Bronchial epithelial cell (primary cell): ENCODE measurements at places on chromosomes 5 and 9. TPM values are rescaled to one million over a fixed set of nuclear protein-coding genes. Genes with fewer than 3 reads are reported as not detected.

FOXD4L6 gene
- 0.13 TPM in 1 of 2 replicates, not detected in the other for total RNA-seq

ACOT12 gene
- total RNA-seq: not detected in 2 replicates

LECT2 gene
- not detected in 2 replicates for total RNA-seq

DMXL1 gene
- total RNA-seq: 27.5 and 32.1 TPM in 2 replicates

SCGB3A2 gene
- not detected in 2 replicates for total RNA-seq

ADAMTSL1 gene
- 0.13 and 1.6 TPM in 2 replicates for total RNA-seq

PCDHA3 gene
- under 0.01 TPM in 1 of 2 replicates, not detected in the other for total RNA-seq

OR1Q1 gene
- total RNA-seq: not detected in 2 replicates

WDR70 gene
- total RNA-seq: 17.9 and 26.9 TPM in 2 replicates

GHR gene
- total RNA-seq: 1.3 and 2.4 TPM in 2 replicates

CFAP90 gene
- total RNA-seq: not detected in 2 replicates

FCHO2 gene
- 10.5 and 20.2 TPM in 2 replicates for total RNA-seq

NOXA1 gene
- 0.53 and 2.3 TPM in 2 replicates for total RNA-seq

CHSY3 gene
- total RNA-seq: under 0.01 and 0.26 TPM in 2 replicates

INSL4 gene
- 0.26 TPM in 1 of 2 replicates, not detected in the other for total RNA-seq

RNF183 gene
- 0.26 and 0.38 TPM in 2 replicates for total RNA-seq

C9orf85 gene
- 11.3 and 14.1 TPM in 2 replicates for total RNA-seq

UNC5A gene
- not detected in 2 replicates for total RNA-seq

S100Z gene
- not detected in 2 replicates for total RNA-seq

IL5 gene
- total RNA-seq: not detected in 2 replicates

CMYA5 gene
- total RNA-seq: 0.26 and 0.77 TPM in 2 replicates

AIF1L gene
- 2.6 and 7.7 TPM in 2 replicates for total RNA-seq

GABRB2 gene
- not detected in 2 replicates for total RNA-seq
